ENCODE measurements at places on chromosomes 6 and 20. TPM values are rescaled to one million over a fixed set of nuclear protein-coding genes. Genes with fewer than 3 reads are reported as not detected.

Gene MATN4
- total RNA-seq: 2.1 TPM

Gene IP6K3
- not detected for total RNA-seq

Gene SAPCD1
- 16.7 TPM for total RNA-seq

Gene COL12A1
- total RNA-seq: not detected

Gene LPA
- total RNA-seq: not detected

DNA sequence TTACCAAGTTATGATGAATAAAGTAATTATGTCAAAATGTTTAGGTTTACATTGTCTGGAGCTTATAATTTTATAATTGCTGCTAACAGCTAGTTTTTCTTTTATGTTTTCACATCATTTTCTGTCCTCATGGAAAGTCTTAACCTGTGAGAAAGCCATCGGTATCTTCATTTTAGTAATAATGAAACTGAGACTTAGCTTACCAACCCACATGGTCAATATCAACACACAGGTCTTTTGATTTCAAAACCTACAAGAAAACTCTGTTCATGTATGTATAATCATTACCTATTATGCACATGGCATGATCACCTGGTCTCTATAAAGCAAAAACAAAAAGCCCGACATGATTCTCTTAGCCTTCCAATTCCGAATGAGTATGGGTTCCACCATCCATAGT is 61.9 kb downstream of the KCNQ5 start:
- peaks cover 8% of the 10 kb centered on the region for H3K4me1 ChIP-seq
- H3K27ac ChIP-seq: peak overlapping the region; percentile 14
- DNase-seq: no peak
- H3K4me3 ChIP-seq: no peak overlapping the region

DNA sequence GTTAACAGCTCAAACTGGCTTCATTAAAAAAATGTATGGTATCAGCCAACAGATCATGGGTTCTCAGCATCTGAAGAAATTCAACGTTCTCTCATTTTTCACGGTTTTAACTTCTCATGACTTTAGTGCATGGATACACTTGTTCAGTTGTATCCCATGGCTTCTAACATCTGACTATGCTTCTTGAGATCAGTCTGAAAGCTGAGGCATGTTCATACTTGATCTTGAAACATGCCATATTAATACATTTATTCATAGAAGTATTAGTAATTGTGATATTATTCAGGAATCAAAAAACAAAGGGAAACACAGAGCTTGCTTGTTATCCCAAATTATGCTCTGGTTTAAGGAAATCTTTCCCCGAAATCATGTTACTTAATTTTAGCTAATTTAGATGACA is 649.4 kb downstream of the PRKN start:
- no peaks in the 10 kb centered on the region for H3K27me3 ChIP-seq
- H3K36me3 ChIP-seq: no peaks in the 10 kb centered on the region
- DNase-seq: no peak
- H3K4me1 ChIP-seq: no peaks in the 10 kb centered on the region
- no peak overlapping the region for H3K4me3 ChIP-seq
- no peak overlapping the region for H3K27ac ChIP-seq

DNA sequence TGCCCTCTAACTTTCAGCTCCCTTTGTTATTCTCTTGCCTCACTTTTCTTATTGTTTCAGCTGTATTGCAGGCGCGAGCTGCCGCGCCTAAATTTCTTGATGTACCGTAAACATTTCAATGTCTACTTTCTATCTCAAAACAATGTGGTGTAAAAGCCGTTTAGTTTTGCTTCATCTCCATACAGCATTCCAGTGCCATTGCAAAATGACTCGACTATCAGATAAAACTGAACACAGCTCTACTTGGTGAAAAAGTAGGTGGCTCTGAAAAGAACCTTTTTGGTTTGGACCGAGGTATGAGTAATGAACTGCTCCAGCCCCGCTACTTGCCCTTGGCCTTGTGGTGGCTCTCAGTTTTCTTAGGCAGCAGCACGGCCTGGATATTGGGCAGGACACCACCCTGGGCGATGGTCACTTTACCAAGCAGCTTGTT is 74.6 kb downstream of the OR2B2 start:
- no peak overlapping the region for H3K27ac ChIP-seq
- H3K36me3 ChIP-seq: peaks cover 2% of the 10 kb centered on the region
- no peak for DNase-seq
- no peaks in the 10 kb centered on the region for H3K27me3 ChIP-seq
- peaks cover 25% of the 10 kb centered on the region for H3K4me1 ChIP-seq
- H3K4me3 ChIP-seq: no peak overlapping the region

DNA sequence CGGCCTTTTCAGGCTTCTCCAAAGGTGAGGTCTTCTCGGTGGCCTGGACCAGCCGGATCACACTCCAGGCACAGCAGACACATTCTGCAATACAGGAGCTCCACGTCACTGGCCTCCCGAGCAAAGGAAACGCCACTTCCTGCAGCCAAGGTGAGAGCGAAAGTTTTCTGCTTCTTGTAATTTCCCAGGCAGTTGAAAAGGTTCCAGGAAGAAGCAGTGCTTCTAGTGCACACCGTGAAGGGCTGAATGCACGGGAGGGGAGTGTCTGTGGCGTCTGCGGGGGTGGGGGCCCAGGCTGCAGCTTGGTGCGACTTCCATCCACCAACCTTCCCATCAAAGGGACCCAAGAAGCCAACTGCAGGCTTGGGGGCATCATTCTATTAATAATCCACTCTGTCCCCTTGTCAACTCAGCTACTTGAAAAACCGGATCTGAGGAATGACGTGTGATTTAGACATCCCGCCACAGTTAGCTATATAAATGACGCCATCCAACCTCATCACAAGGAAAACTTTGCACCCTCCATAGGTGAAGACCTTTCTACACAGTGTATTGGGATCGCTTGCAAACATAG is 61.1 kb downstream of the NFATC2 start:
- peaks cover 65% of the 10 kb centered on the region for H3K36me3 ChIP-seq
- peak; percentile 48 for DNase-seq
- H3K27ac ChIP-seq: peak overlapping the region; percentile 84
- no peaks in the 10 kb centered on the region for H3K27me3 ChIP-seq

GRCh38 chr20:20225325-20226043 is 142.4 kb upstream of the INSM1 start:
- no peaks in the 10 kb centered on the region for H3K36me3 ChIP-seq
- peaks cover 14% of the 10 kb centered on the region for H3K27me3 ChIP-seq
- no peak overlapping the region for H3K4me3 ChIP-seq

GRCh38 chr6:12233693-12234571 is 56.2 kb upstream of the EDN1 start:
- H3K4me1 ChIP-seq: peaks cover 55% of the 10 kb centered on the region
- H3K27ac ChIP-seq: peak overlapping the region; percentile 31
- H3K4me3 ChIP-seq: peak overlapping the region; percentile 16
- peaks cover 4% of the 10 kb centered on the region for H3K36me3 ChIP-seq
- no peaks in the 10 kb centered on the region for H3K27me3 ChIP-seq

GRCh38 chr6:55543633-55544309 is 35.2 kb downstream of the HMGCLL1 start:
- H3K4me3 ChIP-seq: no peak overlapping the region
- no peak overlapping the region for H3K27ac ChIP-seq
- no peaks in the 10 kb centered on the region for H3K27me3 ChIP-seq
- no peak for DNase-seq

GRCh38 chr6:82908661-82909060 is 157.0 kb downstream of the UBE3D start:
- no peak overlapping the region for H3K27ac ChIP-seq
- DNase-seq: no peak
- H3K4me3 ChIP-seq: no peak overlapping the region
- no peaks in the 10 kb centered on the region for H3K4me1 ChIP-seq
- peaks cover 3% of the 10 kb centered on the region for H3K27me3 ChIP-seq

DNA sequence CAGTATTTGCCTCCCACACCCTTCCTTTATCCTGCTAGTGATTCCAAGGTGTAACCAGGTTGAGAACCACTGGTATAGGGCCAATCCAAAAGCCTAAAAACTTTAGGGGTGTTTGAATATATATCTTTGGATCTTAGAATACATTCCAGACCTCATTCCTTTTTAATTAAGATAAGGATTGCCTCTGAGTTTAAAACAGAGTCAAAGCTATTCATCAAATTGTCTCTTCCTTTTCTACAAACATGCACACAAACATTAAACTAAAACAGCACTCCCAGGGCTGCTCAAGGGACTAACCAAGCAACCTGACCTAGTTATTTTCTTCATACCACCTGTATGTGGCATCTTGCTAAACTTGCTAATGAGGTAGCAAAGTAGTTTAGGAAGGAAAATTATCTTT is 22.1 kb upstream of the COL9A1 start:
- peaks cover 2% of the 10 kb centered on the region for H3K27me3 ChIP-seq
- no peaks in the 10 kb centered on the region for H3K4me1 ChIP-seq
- H3K36me3 ChIP-seq: no peaks in the 10 kb centered on the region
- no peak overlapping the region for H3K27ac ChIP-seq
- no peak for DNase-seq

GRCh38 chr6:158624684-158625682 is 19.6 kb downstream of the DYNLT1 start:
- no peaks in the 10 kb centered on the region for H3K27me3 ChIP-seq
- no peak for DNase-seq
- H3K36me3 ChIP-seq: peaks cover 33% of the 10 kb centered on the region
- peaks cover 5% of the 10 kb centered on the region for H3K4me1 ChIP-seq

DNA sequence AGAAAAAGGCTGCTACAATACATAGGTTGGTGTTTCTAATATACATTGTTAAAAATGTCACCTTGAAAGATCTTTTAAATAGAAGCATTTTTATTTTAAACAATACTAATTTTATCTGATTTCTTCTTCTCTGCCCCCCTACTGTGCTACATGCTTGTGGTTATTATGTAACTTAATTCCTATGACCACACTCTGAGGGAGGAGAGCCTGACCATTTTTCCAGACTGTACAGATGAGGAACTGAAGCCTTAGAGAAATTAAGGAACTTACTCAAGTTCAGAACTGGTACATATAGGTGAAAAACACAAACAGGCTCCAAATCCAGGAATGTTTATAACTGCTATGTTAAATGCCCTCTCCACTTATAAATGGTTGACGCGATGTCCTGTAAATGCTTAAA is 43.4 kb upstream of the ARHGAP18 start:
- no peaks in the 10 kb centered on the region for H3K36me3 ChIP-seq

DNA sequence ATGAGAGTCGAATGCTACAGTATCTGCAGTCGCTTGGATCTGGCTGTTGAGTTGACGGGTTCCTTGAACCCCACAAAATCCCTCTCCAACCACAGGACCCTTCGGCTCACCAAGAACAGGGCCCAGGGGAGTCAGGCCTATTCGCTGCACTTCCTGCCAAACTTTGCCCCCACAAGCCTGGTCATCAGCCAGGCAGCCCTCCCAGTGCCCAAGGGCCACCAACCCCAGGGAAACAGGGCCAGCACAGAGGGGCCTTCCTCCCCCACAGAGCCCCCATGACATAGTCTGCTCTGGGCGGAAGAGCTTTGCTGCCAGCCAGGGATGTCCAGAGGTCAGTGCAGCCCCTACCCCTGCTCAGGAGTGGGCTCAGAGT is 34.5 kb upstream of the MRGBP start:
- H3K36me3 ChIP-seq: no peaks in the 10 kb centered on the region
- DNase-seq: no peak
- no peak overlapping the region for H3K4me3 ChIP-seq
- peaks cover 12% of the 10 kb centered on the region for H3K27me3 ChIP-seq

- H3K4me3 ChIP-seq: no peak overlapping the region
- H3K27me3 ChIP-seq: no peaks in the 10 kb centered on the region
- no peaks in the 10 kb centered on the region for H3K36me3 ChIP-seq
- no peak for DNase-seq
- no peak overlapping the region for H3K27ac ChIP-seq
Observed at GRCh38 chr6:55530931-55531330, 48.1 kb downstream of the HMGCLL1 start.

- H3K4me1 ChIP-seq: no peaks in the 10 kb centered on the region
- H3K4me3 ChIP-seq: no peak overlapping the region
- DNase-seq: no peak
- H3K27me3 ChIP-seq: peaks cover 21% of the 10 kb centered on the region
- H3K36me3 ChIP-seq: no peaks in the 10 kb centered on the region
Observed at GRCh38 chr6:119540417-119540816, 190.9 kb upstream of the MAN1A1 start.

DNA sequence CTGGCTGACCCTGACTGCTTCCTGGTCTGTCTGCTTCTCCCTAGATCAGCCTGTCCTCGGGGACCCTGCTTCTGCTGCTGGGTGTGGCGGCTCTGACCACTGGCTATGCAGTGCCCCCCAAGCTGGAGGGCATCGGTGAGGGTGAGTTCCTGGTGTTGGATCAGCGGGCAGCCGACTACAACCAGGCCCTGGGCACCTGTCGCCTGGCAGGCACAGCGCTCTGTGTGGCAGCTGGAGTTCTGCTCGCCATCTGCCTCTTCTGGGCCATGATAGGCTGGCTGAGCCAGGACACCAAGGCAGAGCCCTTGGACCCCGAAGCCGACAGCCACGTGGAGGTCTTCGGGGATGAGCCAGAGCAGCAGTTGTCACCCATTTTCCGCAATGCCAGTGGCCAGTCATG is 6.3 kb downstream of the NRSN2 start:
- H3K27me3 ChIP-seq: no peaks in the 10 kb centered on the region
- H3K27ac ChIP-seq: no peak overlapping the region
- H3K4me1 ChIP-seq: peaks cover 23% of the 10 kb centered on the region

Measured in activated T-helper 1 cell treated with anti-CD3 and anti-CD28 coated beads, Interleukin-12 subunit alpha, Interleukin-12 subunit beta, Interleukin-2, Interleukin-4 antibody, amounts not matched to agents 30 ng/mL and 10 ng/mL and 1 ng/mL, durations not matched to agents 14 hours and 24 hours and 36 hours (primary cell).